Stimulated activated CD4-positive, alpha-beta T cell treated with anti-CD3 and anti-CD28 coated beads, Interleukin-15, amount 100 ng/mL, for 1 hour (primary cell): ENCODE measurements at places on chromosomes 1 and 21.

- no peak for DNase-seq
Observed at GRCh38 chr1:179038528-179039281, 13.0 kb downstream of the FAM20B start.

- peak; percentile 66 for DNase-seq
Observed at GRCh38 chr1:47179017-47179987, 10.5 kb downstream of the PDZK1IP1 start.

DNA sequence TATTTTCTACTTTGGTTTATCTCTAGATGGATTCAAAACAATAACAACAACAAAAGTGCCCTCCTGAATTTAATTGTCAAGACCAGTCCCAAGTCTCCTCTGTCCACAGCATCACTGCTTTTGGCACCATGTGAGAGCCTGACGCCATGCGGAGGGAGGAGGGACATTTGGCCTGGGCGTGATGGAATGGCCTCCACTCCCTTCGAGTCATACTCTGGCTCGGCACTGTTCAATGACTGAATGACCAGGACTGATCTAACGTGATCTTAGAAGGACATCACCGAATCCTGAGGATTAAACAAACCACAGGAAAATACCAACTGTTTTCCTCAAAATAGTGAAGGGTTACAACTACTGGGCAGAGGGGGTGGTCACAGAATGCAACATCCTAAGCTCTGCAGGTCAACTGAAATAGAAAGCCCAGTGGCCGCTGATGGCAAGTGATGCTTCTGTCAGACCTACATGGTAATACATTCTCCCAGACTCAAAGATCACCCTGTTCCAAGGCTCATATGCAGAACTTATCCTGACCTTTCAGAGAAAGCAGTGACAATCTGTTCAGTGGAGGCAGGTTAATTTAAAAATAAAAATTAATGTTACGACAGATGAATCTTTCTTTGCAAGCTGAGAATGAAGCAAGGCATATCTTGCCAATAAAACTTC lies 19.1 kb downstream of the SRSF4 start:
- no peak for DNase-seq

DNA sequence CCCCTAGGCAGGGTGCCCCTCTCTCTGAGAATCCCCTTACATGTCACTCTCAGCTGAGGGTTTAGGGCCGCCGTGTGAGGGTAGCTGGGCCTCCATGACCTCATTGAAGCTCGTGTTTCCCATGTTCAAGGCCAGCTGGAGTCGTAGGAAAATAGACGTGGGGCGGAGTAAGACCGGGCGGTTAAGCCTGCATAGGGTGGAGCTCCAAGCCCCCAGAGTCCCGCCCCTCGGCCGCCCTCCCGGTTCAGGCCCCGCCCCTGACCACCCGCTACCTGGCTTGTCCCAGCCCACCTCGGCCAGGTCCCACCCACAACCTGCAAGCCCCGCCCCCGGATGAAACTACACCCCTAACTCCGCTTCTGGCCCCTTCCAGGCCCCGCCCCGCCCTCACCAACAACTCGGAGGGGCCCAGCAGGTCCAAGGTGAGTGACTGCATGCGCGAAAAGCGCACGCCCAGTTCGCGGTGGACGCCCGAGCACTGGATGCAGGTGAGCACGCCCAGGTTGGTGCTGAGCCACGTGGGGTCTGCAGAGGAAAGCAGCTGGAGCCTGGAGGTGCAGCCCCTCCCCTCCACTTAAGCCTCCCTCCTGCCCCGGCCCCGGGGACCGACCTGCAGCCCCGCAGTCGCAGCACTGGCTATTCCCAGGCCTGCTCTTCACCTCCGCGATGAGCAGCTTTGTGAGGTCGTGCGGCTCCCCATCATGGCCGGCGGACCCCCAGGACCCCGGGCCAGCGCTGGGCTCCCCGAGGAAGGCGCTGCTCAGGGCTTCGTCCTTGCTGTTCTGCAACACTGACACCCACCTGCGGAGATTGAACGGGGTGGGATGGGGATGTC lies 12.2 kb upstream of the TCEA3 start:
- DNase-seq: no peak

DNA sequence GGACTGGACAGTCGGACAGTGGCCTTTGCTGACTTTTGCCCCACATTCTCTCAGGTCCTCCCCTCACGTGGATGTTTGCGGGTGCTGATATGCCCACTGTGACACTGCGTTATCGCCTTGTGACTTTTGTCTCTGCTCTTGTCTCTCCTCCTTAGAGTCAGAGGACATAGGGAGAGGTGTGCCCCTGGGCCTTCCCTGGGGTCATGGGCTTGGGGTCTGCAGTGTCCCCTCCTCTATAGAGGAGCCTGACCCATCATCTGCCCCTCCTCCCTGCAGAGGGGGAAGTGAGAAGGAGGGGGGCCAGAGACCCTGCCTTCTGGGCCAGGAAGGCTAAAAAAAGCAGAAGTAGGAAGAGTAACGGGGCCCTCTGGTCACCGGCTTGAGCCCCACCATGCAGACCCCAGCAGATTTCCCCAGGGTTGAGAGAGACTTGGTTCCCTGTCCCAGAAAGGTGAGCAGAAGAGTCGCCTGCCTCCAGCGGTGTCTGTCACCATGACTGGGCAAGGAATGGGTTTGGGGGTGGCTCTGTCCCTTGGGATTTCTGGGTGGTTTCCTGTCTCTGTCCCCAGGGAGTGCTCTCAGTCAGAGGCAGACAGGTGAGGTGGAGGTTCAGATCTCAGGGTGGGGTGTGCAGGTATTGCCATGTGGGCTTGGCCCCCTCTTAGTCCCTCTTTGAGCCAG lies 13.3 kb downstream of the RPS6KA1 start:
- no peak for DNase-seq

DNA sequence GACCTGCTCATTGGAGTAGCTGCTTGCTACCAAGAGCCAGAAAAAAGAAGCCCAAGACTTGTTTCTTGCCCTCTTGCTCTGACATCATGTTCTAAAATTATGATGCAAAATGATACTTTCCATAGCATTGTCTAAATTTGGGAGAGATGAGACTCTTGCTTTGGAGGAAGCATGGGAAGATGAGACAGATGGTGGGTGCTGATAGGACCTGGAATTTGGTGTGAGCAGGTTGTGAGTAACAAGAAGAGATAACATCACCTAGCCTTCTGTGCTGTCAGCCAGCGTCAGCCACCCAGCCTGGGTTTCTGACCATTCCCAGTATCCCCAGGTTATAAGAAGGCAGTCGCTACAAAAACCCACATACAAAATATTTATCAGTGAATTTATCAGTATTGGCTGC lies 67.1 kb upstream of the GCLM start:
- DNase-seq: no peak

DNA sequence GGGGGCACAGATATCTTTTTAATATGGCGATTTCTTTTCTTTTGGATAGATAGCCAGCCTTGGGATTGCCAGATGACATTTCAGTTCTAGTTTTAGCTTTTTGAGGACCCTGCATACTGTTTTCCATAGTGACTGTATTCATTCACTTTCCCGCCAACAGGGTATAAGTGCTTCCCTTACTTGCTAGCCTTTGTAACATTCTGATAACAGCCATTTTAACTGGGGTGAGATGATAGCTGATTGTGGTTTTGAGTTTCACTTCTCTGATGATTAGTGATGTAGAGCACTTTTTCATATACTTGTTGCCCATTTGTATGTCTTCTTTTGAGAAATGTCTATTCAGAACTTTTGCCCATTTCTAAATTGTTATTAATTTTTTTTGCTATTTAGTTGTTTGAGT lies 151.9 kb downstream of the NTPCR start:
- DNase-seq: no peak

- DNase-seq: no peak
Observed at GRCh38 chr1:215631489-215631888, 64.4 kb downstream of the KCTD3 start.

- no peak for DNase-seq
Observed at GRCh38 chr1:230084408-230085177, 17.6 kb downstream of the GALNT2 start.

DNA sequence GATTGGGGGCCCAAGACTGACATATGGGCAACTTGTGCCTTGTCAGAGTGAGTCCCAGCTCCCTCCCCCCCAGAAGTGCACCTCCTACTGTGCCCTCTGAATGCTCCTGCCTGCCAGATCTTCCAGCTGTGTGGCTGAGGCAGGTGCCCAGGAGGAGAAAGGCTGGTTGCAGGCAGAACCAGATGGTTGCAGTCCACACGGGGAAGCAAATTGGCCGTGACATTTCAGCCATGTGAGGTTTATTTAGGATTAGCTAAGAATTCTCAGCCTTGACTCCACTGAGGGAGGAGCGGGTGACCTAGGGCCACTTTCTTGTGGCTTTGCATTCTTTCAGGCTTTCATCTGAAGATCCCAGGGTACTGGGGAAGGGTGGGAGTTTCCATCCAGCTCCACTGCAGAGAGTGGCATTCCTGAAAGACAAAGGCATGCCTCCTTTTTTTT lies 33.8 kb downstream of the PEX14 start:
- no peak for DNase-seq

GRCh38 chr1:32885676-32886003 lies 651 bp upstream of the HPCA start:
- no peak for DNase-seq

DNA sequence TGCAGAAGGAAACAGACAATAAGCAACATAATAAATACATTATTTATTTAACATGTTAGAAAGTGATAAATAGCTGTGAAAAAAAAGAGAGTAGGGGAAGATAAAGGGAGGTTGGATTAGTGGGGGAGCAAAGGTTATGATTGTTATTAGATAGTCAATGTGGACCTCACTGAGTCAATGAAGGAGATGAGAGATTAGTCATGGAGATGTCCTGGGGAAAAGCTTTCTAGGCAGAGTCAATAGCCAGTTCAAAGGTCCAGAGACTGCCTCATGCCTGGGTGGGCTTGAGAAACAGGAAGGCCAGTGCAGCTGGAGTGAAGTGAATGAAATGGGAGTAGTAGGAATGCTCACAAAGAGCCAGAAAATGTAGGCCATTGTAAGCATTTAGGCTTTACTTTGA lies 187.1 kb upstream of the CACYBP start:
- no peak for DNase-seq

- DNase-seq: no peak
Observed at GRCh38 chr1:83994111-83994510, 4.8 kb downstream of the TTLL7 start.

GRCh38 chr1:235679005-235679404 lies 29.4 kb upstream of the GNG4 start:
- no peak for DNase-seq

- DNase-seq: no peak
Observed at GRCh38 chr1:205711105-205712048, 31.1 kb upstream of the SLC45A3 start.

GRCh38 chr1:224700918-224701531 lies 84.9 kb downstream of the CNIH3 start:
- no peak for DNase-seq

DNA sequence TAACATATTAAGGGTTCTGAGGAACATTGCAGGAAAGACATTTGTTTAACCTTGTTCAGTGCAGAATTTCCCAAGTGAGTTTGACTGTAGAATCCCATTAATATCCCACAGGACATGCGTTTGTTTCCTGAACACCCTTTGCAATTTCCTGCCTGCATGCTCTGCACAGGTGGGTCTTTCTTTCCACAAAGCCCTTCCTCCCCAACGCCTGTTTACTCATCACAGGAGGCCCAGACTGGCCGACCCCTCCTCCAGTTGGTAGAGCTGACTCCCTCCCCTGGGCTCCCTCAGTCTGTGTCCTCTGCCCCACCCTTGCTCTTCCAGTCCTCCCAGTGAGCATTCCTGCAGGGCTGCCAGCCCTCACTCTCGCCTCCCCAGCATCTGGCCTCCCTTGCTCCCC lies 47.5 kb upstream of the CTPS1 start:
- no peak for DNase-seq

DNA sequence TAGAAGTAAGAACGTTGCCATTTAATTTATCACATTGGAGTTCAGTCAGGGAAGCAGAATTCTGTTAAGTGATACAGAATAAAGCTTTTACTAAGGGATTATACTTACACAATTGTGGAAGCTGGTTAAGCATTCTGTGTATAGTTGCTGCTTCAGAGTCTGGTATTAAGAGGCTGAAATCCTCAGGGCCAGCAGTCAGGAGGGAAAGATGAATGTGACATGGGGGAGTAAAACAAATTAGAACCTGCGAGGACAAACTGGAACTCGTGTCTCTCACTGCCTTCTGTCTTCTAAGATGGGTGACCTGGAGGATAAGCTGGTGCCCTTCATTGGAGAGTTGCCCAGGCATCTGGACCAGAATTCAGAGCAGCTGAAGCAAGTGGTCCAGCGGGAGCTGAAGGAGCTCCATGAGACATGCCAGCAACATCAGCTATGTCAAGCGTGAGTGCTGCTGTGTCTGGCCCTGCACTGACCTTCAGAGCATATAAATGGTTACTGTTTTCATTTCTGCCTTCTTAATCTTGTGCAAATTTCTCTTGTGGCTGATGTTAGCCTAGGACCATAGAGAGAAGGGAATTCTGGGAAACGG lies 23.0 kb downstream of the MARK1 start:
- no peak for DNase-seq

DNA sequence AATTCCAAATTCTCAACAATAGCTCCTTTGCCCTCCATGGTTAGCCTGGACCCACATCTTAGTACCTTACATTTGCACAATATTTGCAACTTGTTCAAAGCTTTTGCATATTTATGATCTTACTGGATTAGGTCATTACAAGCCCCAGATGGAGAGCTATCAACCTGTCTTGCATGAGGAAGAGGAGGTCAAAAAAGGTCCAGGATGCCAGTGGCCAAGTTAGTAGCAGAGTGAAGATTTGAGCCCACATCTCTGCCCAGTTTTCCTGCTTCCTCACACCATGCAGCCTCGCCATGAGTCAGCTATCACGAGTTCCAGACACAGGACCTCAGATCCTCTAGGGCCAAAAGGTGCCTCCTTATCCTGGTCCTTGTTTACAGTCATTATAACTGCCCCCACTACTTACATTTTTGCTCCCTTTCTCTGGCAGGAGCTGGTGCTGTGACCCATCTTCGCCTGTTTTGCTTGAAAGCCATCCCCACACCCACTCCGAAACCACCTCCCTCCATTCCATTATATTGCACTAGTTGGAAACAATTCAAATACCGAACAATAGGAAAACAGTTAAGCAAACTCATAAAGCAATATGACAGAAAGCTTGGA lies 5.0 kb upstream of the AHCYL1 start:
- no peak for DNase-seq

GRCh38 chr1:183242556-183242955 lies 56.5 kb downstream of the LAMC2 start:
- no peak for DNase-seq

- DNase-seq: no peak
Observed at GRCh38 chr1:167344615-167345385, 124.1 kb downstream of the POU2F1 start.

DNA sequence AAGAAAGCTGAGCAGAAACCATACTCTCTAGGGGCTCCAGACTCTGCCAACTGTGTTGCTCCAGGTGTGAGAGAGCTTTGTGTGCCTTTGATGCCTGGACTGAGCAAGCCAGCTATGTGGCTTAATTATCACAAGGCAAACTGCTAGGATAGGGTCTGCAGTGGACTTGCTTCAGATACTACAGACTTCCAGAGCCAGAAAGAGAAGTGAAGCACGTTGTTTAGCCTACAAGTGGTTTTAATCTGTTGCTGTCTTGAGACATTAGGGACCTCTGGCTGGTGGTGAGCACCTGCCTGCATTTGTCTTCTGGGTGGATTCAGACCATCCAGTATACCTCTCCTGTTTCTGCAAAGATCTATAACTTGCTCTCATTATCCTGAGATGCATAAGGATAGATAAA lies 353.4 kb upstream of the PLXNA2 start:
- DNase-seq: no peak
